LoVo (cell line): ENCODE measurements at places on chromosomes 13 and 19.

GRCh38 chr13:111472559-111473460 is 152.4 kb downstream of the TEX29 start:
- DNase-seq = no peak

DNA sequence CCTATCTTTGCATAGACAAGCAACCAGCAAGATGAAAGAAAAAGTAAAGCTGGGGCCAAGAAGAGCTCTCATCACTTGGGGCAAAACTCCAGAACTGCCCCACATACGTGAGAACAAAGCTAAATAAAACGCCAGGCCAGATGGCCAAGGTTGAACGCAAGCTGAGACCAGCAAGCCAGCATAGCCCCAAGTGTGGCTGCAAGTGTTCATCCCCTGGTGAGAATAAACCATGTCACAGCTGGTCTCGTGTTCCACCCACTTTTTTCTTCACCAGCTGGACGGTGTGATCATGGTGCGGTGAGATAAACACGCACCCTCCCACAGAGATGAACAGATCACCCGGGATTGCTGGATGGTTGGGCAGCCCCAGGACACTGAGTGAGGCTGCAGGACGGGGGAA is 109.6 kb upstream of the CACNA1A start:
- no peak for DNase-seq

- no peak for DNase-seq
Measured at GRCh38 chr13:38758277-38758676, 71.4 kb downstream of the FREM2 start.

- no peak for DNase-seq
Measured at GRCh38 chr19:46998445-46999125, 21.1 kb upstream of the NPAS1 start.

- no peak for DNase-seq
Measured at GRCh38 chr13:23243066-23243465, 62.3 kb downstream of the SGCG start.

GRCh38 chr13:39433651-39434050 is 169.3 kb downstream of the LHFPL6 start:
- no peak for DNase-seq

GRCh38 chr13:25171517-25172302 is at the start of gene AMER2:
TSS of gene AMER2 (minus strand) at chr13:25172288. CDS start at chr13:25171619, 669 bp downstream.
- DNase-seq = no peak
